Osteoblast (primary cell): ENCODE measurements at places on chromosomes 16 and 17. TPM values are rescaled to one million over a fixed set of nuclear protein-coding genes. Genes with fewer than 3 reads are reported as not detected.
A peak's percentile ranks its signal among the peaks of the same experiment; 100 is the strongest.

- H3K4me1 ChIP-seq = no peaks in the 10 kb centered on the region
- DNase-seq = no peak
- no peak overlapping the region for H3K27ac ChIP-seq
- H3K4me3 ChIP-seq = no peak overlapping the region
- H3K27me3 ChIP-seq = no peaks in the 10 kb centered on the region
These were observed 3.0 kb downstream of the CORO1A start for GRCh38 chr16:30186444-30186781.

- H3K36me3 ChIP-seq = no peaks in the 10 kb centered on the region
- peak overlapping the region; percentile 92 for H3K27ac ChIP-seq
- DNase-seq = no peak
- H3K4me3 ChIP-seq = peak overlapping the region; percentile 73
- peaks cover 18% of the 10 kb centered on the region for H3K4me1 ChIP-seq
- no peaks in the 10 kb centered on the region for H3K27me3 ChIP-seq
These were observed 5.8 kb downstream of the LMF1 start for GRCh38 chr16:965036-965395.

C16orf95 gene
- total RNA-seq = 4.0 and 4.4 TPM in 2 replicates

GRCh38 chr16:57297856-57298255 is 13.4 kb upstream of the PLLP start:
- no peaks in the 10 kb centered on the region for H3K36me3 ChIP-seq

GRCh38 chr16:769934-770333 is 9.4 kb downstream of the MSLN start:
- no peaks in the 10 kb centered on the region for H3K36me3 ChIP-seq
- H3K27me3 ChIP-seq = no peaks in the 10 kb centered on the region
- no peak overlapping the region for H3K27ac ChIP-seq
- H3K4me1 ChIP-seq = no peaks in the 10 kb centered on the region

- H3K4me3 ChIP-seq = no peak overlapping the region
- peaks cover 4% of the 10 kb centered on the region for H3K4me1 ChIP-seq
- H3K36me3 ChIP-seq = no peaks in the 10 kb centered on the region
- H3K27ac ChIP-seq = no peak overlapping the region
These were observed 6.7 kb upstream of the TLCD3A start for GRCh38 chr17:725746-726145.

- H3K36me3 ChIP-seq = no peaks in the 10 kb centered on the region
- H3K27ac ChIP-seq = no peak overlapping the region
- no peaks in the 10 kb centered on the region for H3K27me3 ChIP-seq
These were observed 29.7 kb upstream of the ITGA3 start for GRCh38 chr17:50026046-50026675.

MYH13 gene
- not detected in 2 replicates for total RNA-seq

DNA sequence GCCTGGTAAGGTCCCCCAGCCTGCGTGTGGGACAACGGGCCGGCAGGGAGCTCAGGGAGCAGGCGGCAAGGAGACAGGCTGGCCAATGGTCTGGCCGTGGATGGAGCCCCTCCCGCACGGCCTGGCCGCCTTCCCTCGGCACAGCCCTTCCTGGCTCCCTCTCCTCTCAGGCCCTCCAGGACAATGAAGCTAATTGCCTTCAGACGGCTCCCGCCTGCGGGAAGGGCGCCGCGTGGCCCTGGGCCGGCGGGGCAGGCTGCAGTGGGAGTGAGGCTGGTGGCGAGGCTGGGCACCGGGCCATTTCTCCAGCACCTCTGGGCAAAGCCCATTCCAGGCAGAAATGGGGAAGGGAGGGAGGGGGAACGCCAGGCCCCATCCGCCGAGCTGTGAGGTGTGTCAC is 50.9 kb downstream of the ENGASE start:
- H3K4me1 ChIP-seq = no peaks in the 10 kb centered on the region
- no peaks in the 10 kb centered on the region for H3K36me3 ChIP-seq
- H3K27ac ChIP-seq = no peak overlapping the region
- H3K27me3 ChIP-seq = peaks cover 35% of the 10 kb centered on the region
- no peak for DNase-seq
- H3K4me3 ChIP-seq = no peak overlapping the region

DNA sequence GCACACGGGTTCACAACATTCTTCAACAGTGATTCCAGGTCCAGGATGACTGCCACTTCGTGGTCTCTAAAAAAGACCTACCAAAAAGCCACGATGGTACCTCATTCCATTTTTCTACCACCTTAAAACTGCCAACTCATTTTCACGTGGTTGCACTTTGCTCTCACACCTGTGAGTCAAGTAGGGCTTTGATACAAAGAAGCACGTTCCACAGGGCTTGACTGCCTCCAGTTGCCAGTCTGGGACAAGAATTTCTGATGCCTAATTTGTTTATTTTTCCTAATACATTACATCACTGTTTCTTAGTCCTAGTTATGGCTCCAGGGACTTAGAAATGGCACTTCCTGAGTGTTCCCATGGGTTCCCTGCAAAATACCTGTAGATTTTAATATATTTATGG is 911.6 kb upstream of the EEF2KMT start:
- no peaks in the 10 kb centered on the region for H3K36me3 ChIP-seq
- no peak for DNase-seq
- H3K27ac ChIP-seq = no peak overlapping the region
- no peaks in the 10 kb centered on the region for H3K4me1 ChIP-seq
- no peaks in the 10 kb centered on the region for H3K27me3 ChIP-seq
- H3K4me3 ChIP-seq = no peak overlapping the region

RBFOX1 gene
- not detected in 2 replicates for total RNA-seq

DNA sequence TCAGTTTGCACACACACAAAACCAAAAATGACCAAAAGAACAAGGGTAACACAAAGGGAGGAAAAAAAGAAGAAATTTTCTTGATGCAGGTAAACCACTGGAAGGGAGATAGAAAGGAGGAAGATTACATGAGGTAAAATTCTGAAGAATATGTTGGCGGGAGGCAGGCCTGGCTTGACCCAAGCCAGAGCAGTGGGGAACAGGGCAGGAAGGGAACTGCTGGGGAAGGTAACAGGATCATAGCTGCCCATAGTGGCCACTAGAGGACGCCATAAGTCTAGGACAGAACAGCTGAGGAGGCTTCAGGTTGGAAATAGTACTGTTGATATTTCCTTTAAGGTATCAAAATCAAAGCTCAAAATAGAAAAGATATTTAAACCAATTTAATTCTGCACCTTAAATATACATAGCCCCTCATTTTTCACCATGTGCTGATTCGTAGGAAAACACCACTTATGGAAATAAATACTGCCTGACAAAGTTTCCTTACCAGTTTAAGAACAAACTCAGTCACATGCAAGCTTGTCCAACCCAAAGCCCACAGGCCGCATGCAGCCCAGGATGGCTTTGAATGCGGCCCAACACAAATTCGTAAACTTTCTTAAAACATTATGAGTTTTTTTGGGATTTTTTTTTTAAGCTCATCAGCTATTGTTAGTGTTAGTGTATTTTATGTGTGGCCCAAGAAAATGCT is 15.5 kb downstream of the VPS35 start:
- H3K4me3 ChIP-seq = no peak overlapping the region
- no peak overlapping the region for H3K27ac ChIP-seq
- H3K27me3 ChIP-seq = no peaks in the 10 kb centered on the region
- H3K36me3 ChIP-seq = peaks cover 64% of the 10 kb centered on the region
- H3K4me1 ChIP-seq = no peaks in the 10 kb centered on the region
